ENCODE measurements at places on chromosomes 4 and X.

GRCh38 chr4:165379678-165380064 lies 863 bp downstream of the CPE start:
- DNase-seq: no peak

DNA sequence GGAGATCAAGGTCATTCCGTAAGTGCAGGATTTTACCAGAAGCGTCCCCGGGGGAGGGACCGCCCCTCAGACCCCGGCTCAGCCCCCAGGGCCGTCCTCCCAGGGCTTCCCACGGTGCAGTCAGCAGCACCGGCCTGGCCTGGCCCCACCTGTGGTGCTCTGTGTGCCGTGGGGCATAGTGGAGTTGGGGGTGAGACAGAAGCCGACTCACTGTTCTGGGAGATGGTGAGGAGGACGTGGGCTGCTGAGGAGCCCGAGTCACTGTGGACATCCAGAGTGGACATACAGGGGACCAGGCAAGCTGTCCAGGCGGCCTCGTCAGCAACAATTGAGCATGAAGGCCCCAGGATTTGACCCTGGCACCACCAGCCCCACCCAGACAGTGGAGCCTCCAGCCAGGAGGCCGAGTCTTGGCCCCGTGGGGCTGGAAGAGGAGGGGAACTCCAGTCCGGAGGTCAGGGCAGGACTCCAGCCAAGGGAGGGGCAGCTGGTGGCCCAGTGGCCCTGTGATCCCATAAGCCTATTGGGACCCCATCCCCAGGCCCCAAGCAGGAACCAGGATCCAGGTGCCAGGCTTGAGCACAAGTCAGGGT lies 19.1 kb downstream of the ATP5ME start:
- no peak for DNase-seq

GRCh38 chr4:159023741-159024140 lies 79.1 kb upstream of the RAPGEF2 start:
- no peak for DNase-seq

- DNase-seq: no peak
Measured at GRCh38 chr4:173057442-173057841, 111.2 kb upstream of the GALNT7 start.

DNA sequence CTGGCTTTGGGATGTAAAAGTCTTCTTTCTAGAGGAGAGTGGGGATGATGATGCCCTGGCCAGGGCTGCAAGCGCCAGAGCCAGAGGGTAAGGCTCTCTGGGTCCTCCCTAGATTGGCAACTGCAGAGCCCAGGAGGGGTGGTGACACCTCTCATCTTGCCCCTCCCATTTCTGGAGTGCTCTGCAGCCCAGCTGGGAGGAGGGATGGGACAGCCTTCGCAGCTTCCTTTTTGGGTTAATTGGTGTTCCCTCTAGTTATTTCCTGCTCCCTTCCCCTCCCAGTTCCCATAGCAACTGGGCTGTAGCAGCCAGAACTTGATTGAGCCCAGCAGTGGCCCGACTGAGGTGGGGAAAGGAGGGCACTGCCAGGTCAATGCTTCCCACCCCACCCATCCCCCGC lies 19.2 kb downstream of the NALF2 start:
- DNase-seq: no peak

DNA sequence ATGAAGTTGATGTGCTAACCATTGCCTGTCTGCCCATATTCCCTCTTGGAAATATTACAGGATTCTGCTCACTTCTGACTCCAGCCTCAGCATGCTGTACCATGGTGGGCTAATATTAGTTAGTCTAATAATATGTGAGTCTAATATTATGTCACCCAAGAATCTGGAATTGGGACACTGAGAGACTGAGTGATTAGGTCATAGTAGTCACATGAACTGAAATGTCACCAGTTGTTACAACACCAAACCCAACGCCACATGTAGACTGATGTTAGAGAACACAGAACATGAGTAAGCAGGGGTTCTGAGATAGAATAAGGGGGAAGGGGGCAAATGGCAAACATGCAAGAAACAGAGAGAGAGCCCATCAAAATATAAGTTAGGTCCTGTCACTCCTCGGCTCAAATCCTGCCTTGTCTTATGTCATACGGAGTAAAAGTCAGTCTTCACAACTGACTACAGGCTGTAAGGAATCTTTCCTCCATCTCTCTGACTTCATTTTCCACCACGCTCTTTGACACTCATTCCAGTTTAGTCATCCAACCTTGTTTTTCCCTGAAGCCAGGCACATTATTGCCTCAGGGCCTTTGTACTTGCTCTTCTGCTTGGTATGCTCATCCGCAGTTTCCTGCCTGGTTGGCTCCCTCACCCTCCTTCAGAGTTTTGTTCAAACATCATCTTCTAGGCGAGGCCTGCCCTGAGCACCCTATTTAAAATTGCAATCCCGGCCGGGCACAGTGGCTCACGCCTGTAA lies 9.6 kb upstream of the SLAIN2 start:
- DNase-seq: peak; percentile 43

GRCh38 chr4:97867557-97868091 lies 275.7 kb downstream of the STPG2 start:
- no peak for DNase-seq

DNA sequence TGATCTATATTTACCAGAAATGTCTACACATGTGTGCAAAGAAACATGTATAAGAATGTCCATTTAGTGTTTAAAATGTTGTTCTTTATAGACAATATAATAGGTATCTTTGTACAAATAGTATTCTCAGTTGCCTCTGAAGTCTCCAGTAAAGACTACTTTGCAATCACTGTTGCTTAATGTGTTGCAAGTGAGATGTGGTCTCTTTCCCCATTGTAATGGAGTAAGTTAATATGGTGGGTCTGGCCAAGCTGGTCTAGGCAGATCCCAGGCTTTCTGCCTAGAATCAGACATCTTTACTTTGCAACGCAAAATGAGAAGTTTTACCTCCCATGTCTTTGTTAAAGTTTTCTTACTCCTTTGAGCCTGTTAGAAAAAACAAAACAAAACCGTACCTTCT lies 144.8 kb downstream of the GABRA3 start:
- DNase-seq: no peak

GRCh38 chrX:10031746-10032145 lies 64.6 kb downstream of the CLDN34 start:
- DNase-seq: no peak

DNA sequence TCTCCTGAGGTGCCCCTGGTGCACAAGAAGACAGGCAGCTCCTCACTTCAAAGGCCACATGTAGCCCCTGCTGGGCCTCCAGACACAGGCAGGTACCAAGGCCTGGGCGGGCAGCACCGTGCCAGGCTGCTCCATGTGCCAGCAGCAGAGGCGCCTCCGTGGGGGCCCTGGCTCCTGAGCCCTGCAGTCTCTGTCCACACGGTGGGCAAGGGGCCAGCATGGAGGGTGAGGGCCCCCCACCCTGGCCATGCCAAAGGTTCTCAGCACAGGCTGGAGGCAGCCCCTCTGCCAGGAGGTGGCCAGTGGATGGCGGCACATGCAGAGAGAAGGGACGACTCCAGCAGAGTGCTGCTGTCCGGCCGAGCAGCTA lies 72.6 kb downstream of the FAM53A start:
- no peak for DNase-seq
